Activated naive CD4-positive, alpha-beta T cell treated with anti-CD3 and anti-CD28 coated beads, Interleukin-2, amount 50 U/mL, for 16 hours (primary cell): ENCODE measurements at places on chromosomes 1 and 21.
A peak's percentile ranks its signal among the peaks of the same experiment; 100 is the strongest.

- DNase-seq: no peak
These were observed 44.6 kb downstream of the TBCE start for GRCh38 chr1:235411489-235412486.

- no peak for DNase-seq
These were observed 69.0 kb downstream of the KCND3 start for GRCh38 chr1:111920221-111921024.

- DNase-seq: no peak
These were observed 135.4 kb upstream of the SOD1 start for GRCh38 chr21:31524140-31524539.

DNA sequence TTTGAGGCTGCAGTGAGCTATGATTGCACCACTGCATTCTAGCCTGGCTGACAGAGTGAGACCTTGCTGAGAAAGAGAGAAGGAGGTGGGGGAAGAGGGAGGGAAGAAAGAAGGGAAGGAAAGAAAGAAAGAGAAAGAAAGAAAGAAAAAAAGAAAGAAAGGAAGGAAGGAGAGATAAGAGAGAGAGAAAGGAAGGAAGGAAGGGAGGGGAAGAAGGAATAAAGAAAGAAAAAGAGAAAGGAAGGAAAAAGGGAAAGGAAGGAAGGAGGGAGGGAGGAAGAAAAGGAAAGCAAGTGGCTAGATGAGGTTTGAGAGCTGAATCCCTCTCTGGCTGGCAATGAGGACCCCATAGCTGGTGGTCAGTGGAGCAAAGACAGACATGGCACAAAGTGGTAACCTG, 20.4 kb downstream of the MT1HL1 start:
- DNase-seq: no peak

DNA sequence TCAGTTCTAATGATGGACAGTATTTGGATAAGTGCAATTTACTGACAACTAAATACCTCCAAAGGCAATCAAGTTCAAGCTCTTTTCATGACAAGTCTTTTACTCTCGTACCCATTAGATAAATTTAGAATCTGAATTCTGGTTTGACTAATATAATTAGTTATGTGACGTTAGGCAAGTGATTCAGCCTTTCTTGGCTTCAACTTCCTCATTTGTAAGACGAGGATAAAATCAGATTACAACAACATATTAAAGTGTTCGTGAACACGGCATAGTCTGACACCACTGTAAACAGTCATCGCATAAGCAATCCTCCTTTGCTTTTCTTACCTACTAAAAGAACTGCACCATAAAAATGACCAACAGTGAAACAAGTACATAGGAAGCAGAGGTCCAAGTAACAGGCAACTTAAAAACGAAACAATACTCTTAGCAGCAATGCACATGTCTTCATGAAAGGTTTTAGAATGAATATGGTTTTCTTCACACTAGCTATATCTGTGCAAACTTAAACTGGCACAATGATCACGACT, 25.7 kb downstream of the COA6 start:
- DNase-seq: no peak

- DNase-seq: no peak
These were observed 6.4 kb downstream of the MYOM3 start for GRCh38 chr1:24105368-24106160.

DNA sequence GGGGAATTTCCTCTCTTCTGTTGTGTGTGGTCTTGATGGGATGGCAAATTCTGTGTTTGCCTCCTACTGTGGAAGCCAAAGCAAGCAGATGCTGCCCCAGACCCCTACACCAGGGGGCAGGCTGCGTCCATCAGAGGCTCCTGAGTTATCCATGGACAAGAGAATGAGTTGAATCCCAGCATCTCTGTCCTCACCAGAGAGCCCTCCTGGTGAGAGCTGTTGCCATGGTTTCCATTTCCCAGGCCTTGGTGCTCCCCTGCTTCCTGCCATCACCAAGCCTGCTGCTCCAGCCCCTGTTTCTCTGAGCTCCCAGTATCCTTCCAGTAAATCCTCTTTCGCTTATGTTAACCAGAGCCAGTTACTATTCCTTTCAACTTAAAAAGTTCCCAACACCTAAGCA, 20.4 kb upstream of the GNG12 start:
- DNase-seq: no peak

GRCh38 chr1:29460041-29460610, 223.8 kb downstream of the PTPRU start:
- DNase-seq: no peak

DNA sequence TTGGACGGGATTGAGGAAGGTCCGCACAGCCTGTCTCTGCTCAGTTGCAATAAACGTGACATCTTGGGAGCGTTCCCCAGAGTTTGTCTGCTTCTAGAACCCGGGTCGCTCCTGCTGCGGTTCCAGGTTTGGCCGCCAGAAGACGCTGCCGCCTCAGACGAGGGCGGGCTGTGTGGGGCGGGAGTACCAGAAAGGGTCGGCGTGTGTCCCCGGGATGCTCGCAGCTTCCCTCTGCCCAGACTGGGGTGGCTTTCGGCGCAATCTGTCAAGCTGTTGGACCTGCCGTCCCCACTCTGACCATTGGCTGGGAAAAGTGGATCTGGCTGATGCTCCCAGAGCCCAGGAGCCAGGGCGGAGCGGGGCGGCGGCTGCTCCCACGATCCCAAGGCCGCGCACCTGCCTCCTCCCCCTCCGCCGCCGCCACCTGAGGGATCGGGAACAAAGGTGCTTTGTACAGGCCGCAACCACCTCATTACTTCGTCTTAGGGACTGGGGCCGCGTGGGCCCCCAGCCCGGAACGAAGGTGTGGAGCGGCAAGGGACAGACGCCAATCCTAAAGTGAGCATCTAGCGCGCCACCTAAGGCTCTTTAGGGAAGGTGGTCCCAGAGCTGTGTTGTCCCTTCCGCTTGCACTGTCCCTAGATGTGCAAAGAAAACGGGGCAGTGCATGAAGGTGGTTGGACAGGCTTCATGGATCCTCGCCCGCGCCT, 683 bp upstream of the EFNA4 start:
- peak; percentile 81 for DNase-seq

GRCh38 chr1:72097851-72098570, 184.3 kb downstream of the NEGR1 start:
- no peak for DNase-seq

- no peak for DNase-seq
These were observed 115.2 kb downstream of the NGF start for GRCh38 chr1:115222616-115223402.

GRCh38 chr1:15311880-15312279, 64.9 kb downstream of the FHAD1 start:
- DNase-seq: no peak

DNA sequence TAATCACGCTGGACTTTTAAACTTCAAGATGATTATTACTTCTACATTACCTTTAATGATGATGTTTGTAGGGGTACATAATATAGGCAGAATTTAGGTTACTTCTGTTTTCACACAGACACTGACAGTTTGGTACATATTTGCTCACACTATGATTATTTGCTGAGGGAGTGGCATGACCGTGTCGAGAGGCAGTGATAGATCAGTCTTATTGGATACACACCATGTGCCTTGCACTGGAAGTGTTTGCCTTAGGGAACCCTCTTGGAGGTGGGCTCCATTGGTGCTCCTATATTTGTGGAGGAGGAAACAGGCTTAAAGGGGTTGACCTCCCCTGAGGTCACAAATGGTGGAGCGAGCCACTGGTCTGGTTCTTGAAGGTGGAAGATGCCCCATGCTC, 132.1 kb downstream of the PRDM2 start:
- no peak for DNase-seq

DNA sequence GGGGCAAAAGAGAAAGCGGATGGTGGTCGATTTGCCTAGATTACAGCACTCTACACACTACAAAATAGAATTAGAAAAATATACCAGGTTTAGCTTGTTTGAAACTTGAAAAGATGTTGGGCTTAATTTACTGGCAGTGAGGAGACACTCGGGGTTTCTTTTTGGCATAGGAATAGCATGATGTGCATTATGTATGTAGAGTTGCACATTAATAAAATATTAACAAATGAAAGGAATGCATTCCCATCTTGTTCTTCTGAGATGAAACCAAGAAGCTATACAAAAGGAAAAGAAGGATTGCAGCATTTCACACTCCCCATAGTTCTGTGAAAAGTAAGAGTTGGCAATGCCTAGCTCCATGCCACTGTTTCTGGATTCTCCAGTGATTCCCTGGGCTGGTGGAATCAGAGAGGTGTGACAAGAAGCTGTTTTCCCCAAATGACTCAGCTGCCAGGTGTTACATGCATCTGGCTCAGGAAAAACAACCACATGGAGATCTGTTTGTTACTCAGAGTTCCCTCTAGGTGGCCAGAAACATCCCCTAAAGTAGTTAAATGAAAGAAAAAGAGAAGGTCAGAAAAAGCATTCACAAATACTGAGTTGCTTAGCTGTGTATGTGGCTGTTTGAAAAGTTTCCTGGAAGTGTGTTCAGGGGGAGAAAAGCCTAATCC, 115.6 kb downstream of the UCK2 start:
- no peak for DNase-seq

- DNase-seq: no peak
These were observed 18.4 kb upstream of the UQCRHL start for GRCh38 chr1:15825800-15826199.

DNA sequence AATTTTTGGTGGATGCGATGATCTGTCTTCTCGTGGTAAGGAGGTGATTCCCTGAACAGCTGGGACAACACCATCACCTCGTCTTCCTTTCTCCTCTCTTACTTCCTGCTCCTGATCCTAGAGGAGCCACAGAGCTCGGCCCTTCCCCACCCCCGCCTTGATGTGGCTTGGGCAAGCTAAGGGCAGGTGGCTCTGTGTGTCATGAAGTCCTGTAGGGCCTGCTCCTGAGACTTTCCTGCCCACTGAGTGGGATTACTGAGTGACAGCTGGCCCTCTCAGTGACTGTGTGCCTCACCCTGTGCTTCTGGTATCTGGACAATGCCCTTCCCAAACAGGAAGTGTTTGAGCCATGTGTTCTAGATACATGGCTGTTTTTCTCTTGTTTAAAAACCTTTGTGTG, 153.0 kb downstream of the KCNJ6 start:
- no peak for DNase-seq

- no peak for DNase-seq
These were observed 103.7 kb downstream of the COQ8A start for GRCh38 chr1:227043755-227044154.

- no peak for DNase-seq
These were observed 354.0 kb upstream of the RGS18 start for GRCh38 chr1:191804311-191804710.

DNA sequence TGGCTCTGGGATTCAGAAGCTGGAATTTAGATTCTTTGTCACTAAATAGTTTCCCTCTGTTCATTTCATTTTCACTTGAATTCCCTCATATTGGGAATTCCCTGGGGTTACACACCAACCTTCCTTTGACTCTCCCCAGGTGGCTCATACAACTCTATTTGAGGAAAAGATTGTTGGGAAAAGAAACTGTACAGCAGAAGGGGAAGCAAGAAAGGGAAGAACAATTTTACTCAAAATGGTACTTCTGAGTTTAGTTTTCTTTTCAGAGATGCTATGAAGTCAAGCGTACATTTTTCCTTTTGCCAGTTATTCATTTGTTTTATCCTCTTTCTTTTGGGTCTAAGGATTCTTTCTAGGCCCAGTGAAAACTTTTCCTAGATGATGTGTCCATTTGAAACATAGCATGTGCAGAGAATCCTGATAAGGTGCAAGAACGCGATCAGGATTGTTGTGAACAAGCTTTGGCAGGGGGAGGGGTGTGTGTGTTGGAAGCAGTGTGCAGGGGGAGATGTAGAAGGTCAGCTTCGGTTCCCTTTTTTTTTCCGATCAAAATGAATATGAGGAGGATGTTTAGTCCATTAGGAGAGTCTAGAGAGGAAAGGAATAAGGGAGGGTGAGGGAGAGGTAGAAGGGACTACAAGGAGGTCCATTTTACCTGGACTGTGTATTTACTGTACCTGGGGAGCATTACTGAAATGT, 26.8 kb upstream of the CD1D start:
- no peak for DNase-seq

DNA sequence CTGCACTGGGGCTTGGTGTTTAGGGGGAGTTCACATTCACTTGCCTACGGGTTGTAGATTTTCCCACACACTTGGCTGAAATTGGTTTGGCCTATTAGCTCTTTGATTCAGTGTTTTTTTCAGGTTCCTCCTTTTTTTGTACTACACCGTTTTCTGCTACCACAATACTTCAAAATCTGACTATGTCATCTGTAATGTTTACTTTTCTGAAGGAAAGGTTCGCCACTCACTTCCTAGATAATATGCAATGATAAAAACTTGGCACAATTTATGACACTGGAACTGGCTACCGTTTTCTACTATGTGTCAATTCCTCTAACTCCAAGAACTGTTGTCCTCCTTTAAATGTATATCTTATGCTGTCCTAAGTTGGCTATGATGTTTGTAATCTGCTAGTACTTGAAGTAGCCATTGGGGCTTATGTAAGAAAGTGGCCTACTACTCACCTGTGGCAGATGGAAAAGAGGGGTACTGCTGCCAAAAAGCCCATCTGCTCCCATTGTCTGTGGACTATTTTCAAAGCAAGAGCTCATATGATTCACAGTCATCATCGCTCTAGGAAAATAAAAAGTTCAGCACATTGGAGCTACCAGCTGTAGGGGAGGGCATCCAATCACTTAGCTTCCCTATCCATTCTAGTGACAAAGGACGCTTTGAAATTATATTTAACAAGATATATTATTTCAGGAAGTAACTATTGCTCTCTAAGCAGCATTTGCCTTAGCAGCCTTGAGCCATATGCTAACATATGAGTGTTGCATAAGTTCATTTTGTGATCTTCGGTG, 42.4 kb upstream of the BACH1 start:
- no peak for DNase-seq

- no peak for DNase-seq
These were observed 3.7 kb downstream of the PGBD5 start for GRCh38 chr1:230422221-230422981.

- DNase-seq: no peak
These were observed 1.8 kb upstream of the ELAPOR1 start for GRCh38 chr1:109112056-109112651.

- DNase-seq: no peak
These were observed 794 bp upstream of the FAM76A start for GRCh38 chr1:27724961-27725373.

DNA sequence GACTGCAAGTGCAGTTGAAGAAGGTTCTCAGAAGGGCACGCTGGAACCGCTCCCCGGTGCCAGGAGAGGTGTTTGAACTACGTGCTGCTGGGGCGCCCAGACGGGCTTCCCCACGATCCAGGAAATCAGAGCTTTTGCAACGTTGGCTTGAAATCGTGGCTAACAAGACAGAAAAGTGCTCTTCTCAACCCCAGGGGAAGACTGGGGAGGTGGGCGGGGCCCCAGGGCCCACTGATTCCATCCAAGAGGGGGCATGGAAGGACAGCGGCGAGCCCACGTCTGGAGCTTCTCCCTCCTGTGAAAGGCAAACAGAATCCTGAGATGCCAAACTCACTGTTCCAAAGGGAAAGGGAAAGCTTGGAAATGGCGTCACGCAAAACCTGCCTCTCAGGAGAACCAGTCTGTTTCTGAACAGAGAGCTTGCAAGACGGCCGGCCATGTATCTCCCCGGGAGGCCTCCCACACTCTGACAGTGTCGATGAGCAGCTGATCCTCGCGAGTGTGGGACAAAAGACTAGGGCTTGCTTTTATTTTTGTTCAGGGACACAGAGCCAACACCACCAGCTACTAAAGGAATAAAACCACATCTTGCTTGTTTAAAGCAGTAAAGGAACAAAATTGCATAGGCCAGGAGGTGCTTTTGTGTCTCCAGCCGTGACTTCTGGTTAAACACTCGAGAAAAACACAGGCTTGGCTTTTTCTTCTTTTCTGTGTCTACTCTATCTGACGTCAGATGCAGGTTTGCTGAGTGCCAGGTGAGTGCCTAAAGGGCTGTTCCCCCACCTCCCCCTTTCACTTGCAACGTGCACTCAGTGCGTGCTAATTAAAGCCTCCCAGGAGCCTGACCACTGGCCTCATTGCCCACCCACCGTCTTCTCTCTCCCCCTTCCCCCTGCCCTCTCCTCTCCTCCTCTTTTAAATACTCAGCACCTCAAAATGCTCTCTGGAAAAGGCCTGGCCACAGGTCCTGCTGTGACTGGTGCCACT, 41.5 kb downstream of the LRRC3 start:
- no peak for DNase-seq
